ENCODE measurements at places on chromosomes 4 and X. TPM values are rescaled to one million over a fixed set of nuclear protein-coding genes. Genes with fewer than 3 reads are reported as not detected.

Gene TEC
- 15.5 TPM for polyA plus RNA-seq

Gene ABCD1
- polyA plus RNA-seq: 1.7 TPM

Gene CCNB3
- not detected for polyA plus RNA-seq

DNA sequence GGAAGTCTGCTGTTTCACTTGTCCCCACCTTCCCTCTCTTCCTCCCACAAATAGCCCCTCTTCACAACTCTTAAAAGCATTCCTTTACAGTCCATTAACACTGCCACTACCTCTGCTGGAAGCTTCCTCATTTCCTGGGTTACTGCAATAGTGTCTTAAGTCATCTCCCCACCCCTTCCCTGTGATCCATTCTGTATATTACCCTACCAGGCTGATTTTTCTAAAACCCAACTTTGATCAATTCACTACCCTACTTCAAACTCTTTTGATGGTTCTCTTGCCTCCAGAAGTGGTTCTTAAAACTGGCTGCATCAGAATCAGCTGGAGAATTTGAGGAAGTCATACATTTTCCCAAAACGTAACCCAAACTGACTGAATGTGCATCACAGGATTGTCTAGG lies 8.8 kb upstream of the XIAP start:
- DNase-seq: no peak

DNA sequence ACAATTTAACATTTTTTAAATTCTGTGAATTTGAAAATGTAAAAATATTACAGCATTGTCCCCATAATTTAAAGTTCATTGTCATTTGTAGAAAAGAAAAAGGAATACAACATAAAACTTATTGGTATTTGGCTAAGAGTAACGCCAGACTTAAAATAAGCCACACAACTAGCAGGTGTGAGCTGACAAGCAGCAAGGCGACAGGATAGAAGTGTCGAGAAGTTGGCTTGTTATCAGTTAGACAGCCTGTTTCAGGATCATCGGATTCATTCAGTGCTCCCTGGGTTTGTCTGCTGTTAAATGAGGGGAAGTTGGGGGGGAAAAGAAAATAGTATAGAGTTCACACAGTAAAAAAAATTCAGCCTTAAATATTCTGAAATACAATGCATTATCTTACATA lies 393.6 kb downstream of the IL15 start:
- no peak for DNase-seq

DNA sequence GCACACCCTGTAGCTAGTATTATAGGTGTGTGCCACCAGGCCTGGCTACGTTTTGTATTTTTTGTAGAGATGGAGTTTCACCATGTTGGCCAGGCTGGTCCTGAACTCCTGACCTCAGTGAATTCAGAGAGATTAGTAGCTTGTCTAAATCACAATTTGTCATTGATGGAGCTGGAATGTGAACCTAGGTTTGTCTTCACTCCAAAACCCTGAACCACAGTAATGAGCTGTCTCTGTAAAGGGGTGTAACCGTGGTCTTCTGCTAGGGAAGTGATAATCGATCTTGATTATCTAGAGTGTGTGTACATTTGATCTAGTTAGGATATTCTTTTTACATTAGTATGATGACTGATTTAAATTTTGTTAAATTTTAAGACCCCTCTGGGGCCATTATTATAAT lies 8.3 kb downstream of the ARHGAP10 start:
- DNase-seq: no peak

GRCh38 chrX:48617542-48618340 lies 20.4 kb downstream of the WDR13 start:
- no peak for DNase-seq

DNA sequence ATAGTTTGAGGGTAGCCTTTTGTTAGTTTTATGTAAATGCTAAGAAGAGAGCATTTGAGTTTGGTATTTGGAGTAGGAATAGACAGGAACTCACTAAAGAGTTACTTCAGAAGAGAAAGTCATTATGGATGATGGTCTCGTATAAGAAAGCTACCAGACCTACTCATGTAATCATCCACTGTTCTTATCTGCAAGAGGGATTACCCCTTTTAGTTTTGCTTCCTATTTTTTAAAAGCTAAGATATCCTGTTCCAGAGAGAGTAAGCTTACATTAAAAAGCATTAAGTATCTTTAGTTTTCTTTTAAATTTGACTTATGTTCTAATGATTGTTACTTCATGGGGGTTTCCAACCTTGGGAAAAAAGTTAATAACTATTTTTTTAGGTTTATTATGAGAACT lies 12.5 kb upstream of the ART3 start:
- no peak for DNase-seq

GRCh38 chr4:128847082-128847724 lies 37.7 kb downstream of the JADE1 start:
- DNase-seq: no peak

GRCh38 chr4:24885342-24885741 lies 27.5 kb downstream of the CCDC149 start:
- DNase-seq: no peak

DNA sequence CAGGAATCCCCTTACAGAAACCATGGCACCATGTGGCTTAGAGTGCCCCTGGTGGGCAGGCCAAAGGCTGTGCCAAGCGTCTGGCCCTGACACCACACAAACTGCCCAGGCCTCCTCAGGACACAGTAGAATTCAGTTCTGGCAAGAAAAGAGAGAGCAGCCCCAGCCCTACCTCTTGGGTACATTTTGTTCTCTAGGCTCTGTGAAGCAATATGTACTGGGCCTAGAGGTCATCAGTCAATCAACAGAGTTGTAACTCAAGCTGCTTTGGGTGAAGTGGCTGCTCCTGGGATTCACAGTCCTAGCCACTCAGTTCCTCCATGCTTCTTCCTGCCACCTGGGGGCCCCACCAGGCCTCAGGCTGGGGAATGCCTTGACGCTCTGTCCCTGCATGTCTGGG lies 158.1 kb upstream of the MAMLD1 start:
- no peak for DNase-seq

Gene ADGRG4
- polyA plus RNA-seq: not detected
